ENCODE measurements at places on chromosomes 7 and 10.
A peak's percentile ranks its signal among the peaks of the same experiment; 100 is the strongest.

DNA sequence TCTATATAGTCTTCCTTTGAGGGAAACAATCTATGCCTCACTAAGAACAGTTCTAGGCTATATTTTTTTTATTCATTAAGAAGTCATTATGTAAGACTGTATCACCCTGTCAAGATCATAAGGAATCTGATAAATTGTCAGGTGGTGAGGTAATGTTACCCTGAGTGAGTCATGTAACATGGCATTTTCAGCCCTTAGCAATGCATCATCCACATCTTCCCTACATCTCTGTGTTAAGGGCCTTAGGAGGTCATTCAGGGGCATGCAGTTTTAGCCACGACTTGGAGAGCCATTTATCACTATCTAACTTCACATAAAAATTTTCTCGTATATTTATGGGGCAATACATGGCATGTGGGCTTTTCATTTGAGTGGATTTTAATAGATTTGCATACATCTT, 924.5 kb upstream of the MBL2 start:
- DNase-seq = no peak

- peak; percentile 84 for DNase-seq
Measured at GRCh38 chr10:69101451-69102095, 13.7 kb downstream of the SRGN start.

GRCh38 chr10:69639291-69640195, 9.5 kb downstream of the FAM241B start:
- peak; percentile 56 for DNase-seq

DNA sequence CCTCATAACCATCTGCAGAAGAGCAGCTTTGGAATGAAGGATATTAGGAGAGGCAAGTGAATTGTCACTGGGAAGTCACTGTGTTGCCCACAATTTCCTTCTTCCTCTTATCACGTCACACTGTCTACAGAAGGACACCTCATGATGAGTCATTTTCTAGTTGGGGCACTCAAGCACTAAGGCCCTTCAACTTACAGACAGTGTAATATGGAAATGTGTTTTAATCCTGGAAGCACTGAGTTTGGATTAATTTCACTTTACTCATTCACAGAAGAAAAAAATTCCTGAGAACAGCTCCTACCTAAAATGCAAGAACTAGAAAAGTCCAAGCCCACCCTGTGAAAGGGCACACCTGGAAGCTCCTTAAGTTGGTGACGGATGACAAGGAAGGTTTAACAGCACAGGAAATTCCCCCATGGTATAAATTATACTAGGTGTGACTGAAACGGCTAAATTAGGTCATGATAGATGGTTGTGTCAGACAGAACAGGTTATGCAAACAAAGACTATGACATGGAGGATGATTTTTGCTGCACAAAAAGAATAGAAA, 56.6 kb downstream of the PARD3 start:
- peak; percentile 54 for DNase-seq

- DNase-seq = peak; percentile 91
Measured at GRCh38 chr10:77297393-77297739, 340.2 kb downstream of the KCNMA1 start.

GRCh38 chr7:3673524-3673923, 372.5 kb downstream of the SDK1 start:
- peak; percentile 48 for DNase-seq

GRCh38 chr7:25208525-25209221, 19.6 kb downstream of the NPVF start:
- DNase-seq = no peak

GRCh38 chr10:52446391-52446790, 132.3 kb downstream of the DKK1 start:
- no peak for DNase-seq

DNA sequence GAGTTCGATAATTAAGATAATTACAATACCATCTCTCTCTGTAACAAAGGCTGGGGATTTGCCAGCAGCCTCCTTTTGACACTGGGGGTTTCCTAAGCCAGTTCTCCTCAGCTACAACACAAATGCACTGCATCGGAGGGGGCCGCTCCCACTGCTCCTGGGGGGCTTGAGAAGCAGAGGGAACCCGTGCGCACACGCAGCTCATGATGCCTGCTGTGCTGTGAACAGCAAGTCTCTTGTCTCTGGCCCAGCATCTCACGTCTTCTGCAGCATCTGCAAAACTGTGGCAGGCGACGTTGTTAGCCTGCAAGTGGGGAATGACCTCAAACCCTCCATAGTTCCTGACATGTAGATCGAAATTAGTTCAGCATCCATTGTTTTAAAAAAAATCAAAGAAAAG, 5.5 kb downstream of the VIPR2 start:
- DNase-seq = no peak

DNA sequence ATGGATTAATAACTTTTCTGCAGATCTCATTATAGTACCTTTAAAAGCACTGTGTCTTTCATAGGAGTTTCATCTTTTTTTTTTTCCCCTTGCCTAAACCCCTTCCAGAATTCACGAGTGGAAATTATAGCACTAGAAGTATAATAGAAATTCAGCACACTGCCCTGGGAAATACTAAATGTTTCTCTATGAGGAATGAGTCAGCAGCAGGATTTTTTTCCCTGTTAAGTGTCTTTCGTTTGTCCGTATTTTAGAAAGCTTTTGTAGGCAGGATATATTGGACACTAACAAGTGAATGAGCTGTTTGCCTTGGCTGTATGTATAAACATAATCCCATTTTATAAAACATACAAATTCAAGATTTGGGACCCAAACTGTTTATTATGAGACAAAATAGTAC, 105.8 kb downstream of the EXOC4 start:
- peak; percentile 47 for DNase-seq
